ENCODE measurements at places on chromosomes 3 and 15.

DNA sequence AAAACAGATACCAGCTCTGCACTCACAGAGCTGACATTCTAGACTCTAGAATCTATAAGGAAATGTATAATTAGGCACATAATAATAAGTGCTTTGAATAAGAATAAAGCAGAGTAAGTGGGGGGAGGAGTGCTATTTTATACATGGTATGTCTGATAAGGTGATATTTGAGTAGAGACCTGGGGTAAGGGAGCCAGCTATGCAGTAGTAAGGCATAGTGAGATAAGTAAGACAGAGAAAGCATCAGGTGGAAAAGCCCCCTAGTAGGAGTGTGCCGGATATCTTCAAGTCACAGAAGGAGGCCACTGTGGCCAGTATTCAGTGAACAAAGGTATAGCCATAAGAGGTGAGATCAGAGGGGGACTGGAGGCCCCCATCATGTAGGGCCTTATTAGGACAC is 3.0 kb downstream of the SS18L2 start:
- no peak for DNase-seq

GRCh38 chr3:66210687-66211295 is 10.0 kb upstream of the SLC25A26 start:
- DNase-seq, result no peak

DNA sequence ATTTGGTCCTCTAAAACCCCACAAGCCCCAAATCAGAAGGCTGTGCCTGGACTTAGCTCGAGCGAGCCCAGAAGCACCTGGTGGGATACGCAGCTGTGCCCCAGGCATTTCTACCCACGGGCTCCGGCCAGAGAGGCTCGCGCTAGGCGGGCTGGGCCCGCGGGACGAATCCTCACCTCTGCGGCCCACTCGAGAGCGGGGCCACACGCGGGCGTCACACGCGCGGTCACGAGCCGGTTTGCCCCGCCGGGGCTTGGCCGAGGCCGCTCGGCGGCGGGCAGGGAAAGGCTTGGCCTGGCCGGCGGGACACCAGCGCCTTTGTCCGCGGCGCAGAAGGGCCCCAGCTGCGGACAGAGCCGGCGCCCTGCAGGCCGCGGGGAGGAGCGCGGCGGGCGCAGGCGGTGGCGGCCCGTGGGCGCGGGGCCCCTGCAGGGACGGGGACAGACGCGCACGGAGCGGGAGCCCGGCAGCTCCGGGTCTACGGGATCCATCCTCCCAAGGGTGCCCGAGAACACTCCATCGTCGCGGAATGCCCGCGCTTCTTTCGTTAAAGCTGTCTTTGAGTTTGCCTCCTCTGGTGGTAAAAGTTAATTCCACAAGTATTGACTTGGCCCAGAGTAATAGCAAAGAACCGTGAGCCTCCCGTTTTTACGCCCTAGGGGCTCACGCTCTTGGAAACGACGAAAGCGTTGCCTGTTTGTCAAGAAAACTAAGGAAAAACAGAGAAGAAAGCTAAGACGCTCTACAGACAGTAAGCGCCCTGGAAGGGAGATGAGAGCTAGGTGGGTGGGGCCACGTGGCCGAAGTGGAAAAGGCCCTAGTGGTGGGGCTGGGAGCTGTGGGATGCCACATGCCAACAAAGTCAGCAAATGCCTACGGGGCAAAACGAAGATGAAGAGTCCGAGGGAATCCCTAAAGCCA is 26.4 kb downstream of the TYRO3 start:
- no peak for DNase-seq

DNA sequence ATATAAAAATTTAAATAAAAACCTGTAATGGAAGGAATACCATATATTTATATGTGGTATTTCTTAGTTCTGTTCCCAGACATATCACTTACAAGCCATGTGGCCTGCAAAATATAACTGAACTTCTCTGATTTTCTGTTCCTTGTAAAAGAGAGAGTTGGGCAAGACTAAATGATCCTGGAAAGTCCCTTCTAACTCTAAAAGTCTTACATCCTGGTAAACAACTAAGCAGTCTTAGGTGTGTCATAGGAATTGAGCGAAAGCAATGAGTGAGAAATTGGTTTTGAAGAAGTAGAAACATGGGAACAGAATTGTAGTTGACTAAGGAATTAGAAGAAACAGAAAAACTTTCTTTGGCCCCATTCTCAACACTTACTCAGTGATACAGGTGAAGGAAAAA is 25.3 kb upstream of the IL20RB start:
- DNase-seq, result no peak

- no peak for DNase-seq
Observed at GRCh38 chr15:31275331-31276262, 51.0 kb upstream of the KLF13 start.

All from stimulated activated CD8-positive, alpha-beta memory T cell treated with anti-CD3 and anti-CD28 coated beads, Interleukin-7, amount 100 ng/mL, for 1 hour (primary cell).